ENCODE measurements at places on chromosomes 1 and 21. TPM values are rescaled to one million over a fixed set of nuclear protein-coding genes. Genes with fewer than 3 reads are reported as not detected.

The SEMA4A gene
- polyA plus RNA-seq, result 3.0 TPM

The OR6K2 gene
- polyA plus RNA-seq, result not detected

The C1orf232 gene
- polyA plus RNA-seq, result not detected

The SPATA21 gene
- not detected for polyA plus RNA-seq

The S100A3 gene
- 0.77 TPM for polyA plus RNA-seq

The PPP1R15B gene
- 23.8 TPM for polyA plus RNA-seq

The ERG gene
- polyA plus RNA-seq, result 16.4 TPM

The RGSL1 gene
- not detected for polyA plus RNA-seq

The TMEM53 gene
- 5.9 TPM for polyA plus RNA-seq

The LCE3E gene
- not detected for polyA plus RNA-seq

The S100A16 gene
- polyA plus RNA-seq, result 43.0 TPM

The TIAM1 gene
- 10.8 TPM for polyA plus RNA-seq

The CLCNKB gene
- not detected for polyA plus RNA-seq

The PSRC1 gene
- 11.9 TPM for polyA plus RNA-seq

The NRDC gene
- 137 TPM for polyA plus RNA-seq

The FLAD1 gene
- polyA plus RNA-seq, result 20.6 TPM

The AIRE gene
- not detected for polyA plus RNA-seq

The HSF2BP gene
- 0.62 TPM for polyA plus RNA-seq

The AK5 gene
- polyA plus RNA-seq, result 5.8 TPM

The APOBEC4 gene
- not detected for polyA plus RNA-seq

The GPR37L1 gene
- polyA plus RNA-seq, result 0.08 TPM

The S100A10 gene
- polyA plus RNA-seq, result 169 TPM

The HRNR gene
- polyA plus RNA-seq, result 0.03 TPM

The PLPPR4 gene
- polyA plus RNA-seq, result 6.9 TPM

The GBP5 gene
- polyA plus RNA-seq, result 0.85 TPM

The MRPL9 gene
- polyA plus RNA-seq, result 69.5 TPM

The LEFTY1 gene
- 0.57 TPM for polyA plus RNA-seq

The MCOLN3 gene
- polyA plus RNA-seq, result 3.4 TPM

The OR2T6 gene
- not detected for polyA plus RNA-seq

The TNFRSF14 gene
- polyA plus RNA-seq, result 11.2 TPM

The COL6A2 gene
- polyA plus RNA-seq, result 533 TPM

The GJC2 gene
- 0.48 TPM for polyA plus RNA-seq

The SPATA1 gene
- 1.9 TPM for polyA plus RNA-seq

The LENEP gene
- not detected for polyA plus RNA-seq

The SPATA17 gene
- 3.9 TPM for polyA plus RNA-seq

The FLG2 gene
- 0.06 TPM for polyA plus RNA-seq

The RIMKLA gene
- polyA plus RNA-seq, result 0.89 TPM

The MXRA8 gene
- 65.2 TPM for polyA plus RNA-seq

The DENND2C gene
- 10.1 TPM for polyA plus RNA-seq

The KISS1 gene
- 0.39 TPM for polyA plus RNA-seq

The CZIB gene
- 60.9 TPM for polyA plus RNA-seq

The EXO1 gene
- polyA plus RNA-seq, result 5.0 TPM

The KCTD3 gene
- polyA plus RNA-seq, result 38.4 TPM

The CLDN19 gene
- 0.34 TPM for polyA plus RNA-seq

The HHAT gene
- 4.1 TPM for polyA plus RNA-seq

The DNASE2B gene
- not detected for polyA plus RNA-seq

The ITGB2 gene
- 11.2 TPM for polyA plus RNA-seq

The OR14A16 gene
- not detected for polyA plus RNA-seq

The PAQR6 gene
- 4.0 TPM for polyA plus RNA-seq

The LCE1E gene
- not detected for polyA plus RNA-seq

The TSTD1 gene
- 23.6 TPM for polyA plus RNA-seq

The OPRD1 gene
- 0.67 TPM for polyA plus RNA-seq

The EPS8L3 gene
- polyA plus RNA-seq, result not detected

The UBL4B gene
- polyA plus RNA-seq, result not detected

The TNNI3K gene
- 1.8 TPM for polyA plus RNA-seq

The S100A8 gene
- polyA plus RNA-seq, result 16.1 TPM

The AMY1B gene
- polyA plus RNA-seq, result not detected

The WNT4 gene
- 5.3 TPM for polyA plus RNA-seq
